H9 (cell line): ENCODE measurements at places on chromosomes 1 and 21. TPM values are rescaled to one million over a fixed set of nuclear protein-coding genes. Genes with fewer than 3 reads are reported as not detected.

DNA sequence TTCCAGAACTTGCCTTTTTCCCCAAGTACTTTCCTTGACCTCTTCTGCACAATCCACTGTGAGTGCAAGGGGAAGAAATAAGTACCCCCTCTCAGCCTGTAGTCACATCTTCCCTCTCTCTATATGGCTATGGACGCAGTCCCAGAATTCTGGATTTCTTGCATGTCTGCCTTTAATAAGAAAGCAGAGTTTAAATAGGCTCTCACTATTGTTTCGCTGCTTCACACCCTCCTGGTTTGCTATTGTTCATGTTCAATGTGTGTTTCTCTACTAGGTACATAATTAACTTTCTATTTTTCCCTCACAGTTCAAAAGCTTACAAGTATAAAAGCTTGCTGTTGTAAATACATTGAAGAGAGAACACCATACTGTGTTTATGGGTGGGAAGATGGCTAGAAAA is 181.5 kb upstream of the C1orf105 start:
- H3K4me3 ChIP-seq, result no peak overlapping the region
- DNase-seq, result no peak
- H3K36me3 ChIP-seq, result no peaks in the 10 kb centered on the region

GRCh38 chr1:244397131-244397530 is 54.6 kb downstream of the ADSS2 start:
- H3K27ac ChIP-seq, result no peak overlapping the region
- no peak overlapping the region for H3K4me3 ChIP-seq
- H3K36me3 ChIP-seq, result peaks cover 19% of the 10 kb centered on the region
- H3K27me3 ChIP-seq, result no peaks in the 10 kb centered on the region

DNA sequence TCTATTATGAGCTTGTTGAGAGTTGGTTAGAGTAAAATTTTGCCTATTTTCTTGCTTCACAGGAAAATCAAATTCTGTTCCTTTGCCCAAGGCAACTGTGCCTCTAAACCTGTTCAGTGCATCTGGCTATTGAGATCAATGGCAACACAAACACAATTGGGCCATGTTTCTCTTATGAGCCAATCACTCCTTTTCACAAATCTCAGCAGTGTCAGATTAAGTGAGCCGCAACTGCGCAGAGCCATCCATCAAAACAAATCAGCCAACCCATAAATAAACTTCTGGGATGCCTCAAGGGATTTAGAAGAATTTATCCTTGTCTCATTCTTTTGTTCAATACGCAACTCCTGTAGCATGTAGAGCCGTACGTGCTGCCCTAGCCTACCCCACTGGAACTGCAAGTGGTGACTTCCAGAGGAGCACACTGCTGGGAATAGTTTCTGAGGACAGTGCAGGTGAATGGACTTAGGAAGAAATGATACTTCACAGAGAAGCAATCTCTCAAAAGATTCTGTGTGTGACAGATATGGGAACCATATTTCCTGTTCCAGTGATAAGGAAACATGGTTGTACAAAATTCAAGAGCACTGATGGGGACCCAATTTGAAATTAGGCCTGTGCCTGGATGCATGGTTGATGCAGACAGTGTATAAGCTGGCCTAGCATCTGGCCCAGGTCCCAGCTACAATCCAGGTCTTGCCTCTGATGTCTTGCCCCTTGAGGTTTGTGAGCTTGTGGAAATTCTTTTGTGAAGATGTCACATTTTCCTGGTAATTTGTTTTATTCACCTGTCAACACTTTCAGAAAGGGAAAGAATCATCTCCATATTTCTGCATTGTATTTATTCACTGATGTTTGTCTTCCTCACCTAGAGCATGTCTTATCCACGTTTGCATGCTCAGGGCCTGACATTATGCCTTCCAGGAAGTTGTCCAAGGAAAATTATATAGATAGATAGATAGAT is 166.2 kb downstream of the URB2 start:
- peaks cover 8% of the 10 kb centered on the region for H3K36me3 ChIP-seq
- no peaks in the 10 kb centered on the region for H3K4me1 ChIP-seq
- no peak overlapping the region for H3K27ac ChIP-seq
- H3K4me3 ChIP-seq, result no peak overlapping the region
- DNase-seq, result no peak
- no peaks in the 10 kb centered on the region for H3K27me3 ChIP-seq

Gene C8A
- not detected in 2 replicates for total RNA-seq

Gene FOXO6
- total RNA-seq, result 0.83 and 0.99 TPM in 2 replicates
